ENCODE measurements at places on chromosomes 4 and X.

- DNase-seq: peak; percentile 58
Observed at GRCh38 chrX:55488593-55489313, 895 bp downstream of the USP51 start.

- no peak for DNase-seq
Observed at GRCh38 chr4:174580597-174580996, 58.3 kb upstream of the HPGD start.

GRCh38 chr4:182862921-182863320, 54.3 kb downstream of the DCTD start:
- DNase-seq: no peak

DNA sequence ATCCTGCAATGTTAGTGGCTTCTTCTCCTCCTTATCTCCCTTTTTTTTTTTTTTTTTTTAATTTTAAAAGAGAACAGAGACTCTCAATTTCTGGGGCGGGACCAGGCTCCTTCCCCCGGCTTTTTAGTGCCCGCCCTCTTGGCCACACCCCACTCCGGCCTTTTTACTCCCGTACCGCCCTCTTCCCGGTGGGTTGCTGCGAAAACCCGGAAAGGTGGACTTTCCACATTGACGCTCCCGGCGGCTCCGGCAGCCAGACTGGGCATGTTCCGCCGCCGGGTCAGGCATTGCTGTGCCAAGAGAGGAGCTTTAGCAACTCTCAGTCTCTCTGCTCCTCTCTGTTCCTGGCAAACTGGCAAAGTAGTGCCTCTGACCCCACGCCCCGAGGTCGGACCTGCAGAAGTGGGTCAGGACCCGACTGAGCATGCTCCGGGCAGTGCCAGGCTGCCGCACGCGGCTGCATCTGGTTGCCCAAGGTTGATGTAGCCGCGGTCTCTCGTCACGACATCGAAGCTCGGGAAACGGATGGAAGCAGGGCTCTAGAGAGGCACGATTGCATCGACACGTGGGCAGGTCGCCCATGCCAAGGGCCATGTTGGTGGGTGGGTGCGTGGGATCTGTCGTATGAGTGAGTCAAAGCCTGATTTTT, 1.1 kb upstream of the MFAP3L start:
- peak; percentile 88 for DNase-seq

- no peak for DNase-seq
Observed at GRCh38 chrX:46922611-46923010, 10.4 kb downstream of the JADE3 start.

DNA sequence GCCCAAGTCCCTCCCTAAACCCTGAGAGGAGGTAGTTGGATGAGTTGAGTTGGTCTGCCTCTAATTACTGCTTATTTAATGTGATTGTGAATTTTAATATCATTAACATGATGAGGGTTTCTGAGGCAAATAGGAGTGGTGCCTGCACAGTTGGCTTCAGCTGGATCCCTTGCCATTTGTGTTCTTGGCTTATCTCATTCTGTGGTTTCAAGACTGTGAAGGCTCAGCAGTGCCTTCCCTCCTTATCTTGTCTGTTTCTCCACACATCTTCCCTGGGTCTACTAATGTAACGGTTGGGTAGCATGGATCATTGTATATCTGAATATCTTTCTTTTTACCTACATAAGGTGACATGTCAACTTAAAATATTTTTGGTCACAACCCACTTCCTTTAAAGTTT, 1.6 kb upstream of the SLC10A4 start:
- DNase-seq: no peak

GRCh38 chr4:38298868-38299713, 338.9 kb downstream of the PTTG2 start:
- DNase-seq: no peak

GRCh38 chr4:26152056-26152455, 168.8 kb upstream of the RBPJ start:
- DNase-seq: no peak

DNA sequence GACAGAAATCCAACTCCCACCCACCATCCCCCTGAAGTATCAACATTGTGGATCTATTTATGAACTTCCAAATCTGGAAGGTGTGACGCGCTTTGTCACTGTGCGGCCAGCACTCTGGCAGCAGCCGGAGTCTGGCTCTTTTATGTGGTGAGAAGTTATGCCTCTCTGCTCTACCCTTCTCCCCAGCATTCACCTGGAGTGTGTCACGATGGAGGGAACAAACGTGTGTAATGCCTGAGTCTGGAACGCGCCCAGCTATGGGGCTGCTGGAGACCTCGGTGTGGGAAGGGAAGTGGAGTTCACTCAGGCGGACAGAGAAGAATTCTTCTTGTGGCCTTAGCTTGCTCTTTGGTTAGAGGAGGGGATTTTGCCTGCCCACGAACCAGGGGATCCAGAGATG, 222.1 kb upstream of the RPL34 start:
- DNase-seq: no peak

DNA sequence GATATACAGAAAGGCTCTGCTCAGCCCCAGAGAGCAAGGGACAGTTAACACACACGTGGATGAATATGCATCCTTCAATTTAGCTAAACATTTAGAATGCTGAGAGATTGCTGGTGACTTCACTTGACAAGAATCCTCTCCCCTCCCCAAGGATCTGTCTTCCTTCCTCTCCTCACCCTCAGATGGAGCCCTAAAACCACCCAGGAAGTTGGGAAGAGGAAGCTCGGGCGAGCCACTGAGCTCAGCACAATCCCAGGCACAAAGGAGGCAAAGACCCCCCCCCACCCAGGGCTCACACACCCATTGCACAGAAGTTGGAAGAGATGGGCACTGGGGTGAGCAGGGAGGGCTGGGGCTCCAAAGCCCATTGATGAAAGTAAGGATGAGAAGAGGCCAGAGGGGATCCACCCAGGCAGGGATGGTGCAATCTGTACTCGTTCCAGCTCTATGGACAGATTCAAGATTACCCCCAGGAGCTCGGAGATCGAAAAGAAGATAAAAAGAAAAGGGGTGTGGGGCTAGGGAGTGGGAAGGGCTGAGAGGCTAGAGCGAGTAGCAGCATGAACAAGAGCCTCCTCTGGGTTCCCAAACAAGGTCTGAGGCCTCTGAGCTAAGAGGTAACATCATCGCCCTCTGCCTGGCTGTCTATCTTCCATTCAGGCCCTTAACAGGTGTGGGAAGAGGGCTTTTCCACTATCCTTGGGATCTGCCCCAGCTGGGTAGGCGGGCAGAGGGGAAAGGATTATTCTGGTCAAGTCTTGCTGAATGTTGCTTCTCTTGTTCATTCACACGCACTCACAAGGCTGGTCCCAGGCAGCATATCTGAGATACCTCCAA, 1.2 kb downstream of the TFE3 start:
- no peak for DNase-seq

DNA sequence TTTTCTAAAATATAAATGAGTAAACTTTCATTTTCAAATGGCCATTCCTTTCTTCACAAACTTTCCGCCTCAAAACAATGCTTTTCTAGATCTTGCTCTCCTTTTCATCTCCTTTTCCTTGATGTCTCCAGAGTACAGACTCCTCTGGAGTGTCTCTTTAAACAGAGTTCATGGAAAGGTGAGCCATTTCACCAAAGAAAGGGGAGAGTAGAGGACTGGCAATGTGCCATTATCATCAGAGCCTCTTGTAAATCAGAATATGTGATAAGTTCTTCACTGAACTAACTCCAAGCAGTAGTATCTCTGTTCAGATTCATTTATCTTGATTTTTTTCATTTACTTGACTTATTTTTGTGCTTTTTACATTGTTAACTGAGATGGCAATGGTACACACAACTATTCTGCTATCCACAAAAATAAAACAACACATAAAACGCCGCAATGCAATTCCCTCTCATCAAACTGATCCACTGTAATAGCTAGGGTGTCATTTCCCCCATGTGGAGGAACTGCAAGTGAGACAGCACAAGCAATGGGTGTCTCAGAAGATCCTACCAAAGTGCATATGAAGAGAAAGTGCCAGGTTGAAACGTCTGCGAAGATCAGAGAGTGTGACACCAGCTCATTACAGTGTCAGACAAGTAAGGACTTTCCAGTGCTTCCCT, 125.4 kb downstream of the RASL11B start:
- no peak for DNase-seq

- DNase-seq: no peak
Observed at GRCh38 chrX:120207009-120207605, 43.5 kb upstream of the ZBTB33 start.

- DNase-seq: no peak
Observed at GRCh38 chr4:140367738-140368137, 5.7 kb upstream of the SCOC start.

All from activated CD4-positive, alpha-beta T cell treated with anti-CD3 and anti-CD28 coated beads, Interleukin-2, amount 50 U/mL, for 1 hour (primary cell).